ENCODE measurements at places on chromosomes 6 and 20.
A peak's percentile ranks its signal among the peaks of the same experiment; 100 is the strongest.

GRCh38 chr6:14626556-14626955 is 509.0 kb downstream of the CD83 start:
- DNase-seq: no peak

- DNase-seq: peak; percentile 92
Observed at GRCh38 chr20:53939572-53940359, 130.6 kb downstream of the BCAS1 start.

DNA sequence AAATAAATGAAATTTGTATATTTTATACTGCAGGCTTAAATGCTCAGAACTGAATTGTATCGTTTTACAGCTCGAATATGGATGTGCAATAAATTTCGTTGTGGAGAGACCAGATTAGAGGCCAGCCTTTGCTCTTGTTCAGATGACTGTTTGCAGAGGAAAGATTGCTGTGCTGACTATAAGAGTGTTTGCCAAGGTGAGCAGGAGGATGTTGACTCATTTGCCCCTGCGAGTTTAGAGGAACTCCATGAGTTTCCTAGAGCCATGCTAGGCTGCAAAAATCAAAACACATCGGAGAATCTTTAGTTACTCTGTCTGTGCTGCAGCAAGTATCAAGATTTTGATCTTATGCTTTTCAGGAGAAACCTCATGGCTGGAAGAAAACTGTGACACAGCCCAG is 15.4 kb downstream of the ENPP3 start:
- DNase-seq: no peak

GRCh38 chr6:34729631-34730470 is 27.5 kb upstream of the SNRPC start:
- DNase-seq: no peak

DNA sequence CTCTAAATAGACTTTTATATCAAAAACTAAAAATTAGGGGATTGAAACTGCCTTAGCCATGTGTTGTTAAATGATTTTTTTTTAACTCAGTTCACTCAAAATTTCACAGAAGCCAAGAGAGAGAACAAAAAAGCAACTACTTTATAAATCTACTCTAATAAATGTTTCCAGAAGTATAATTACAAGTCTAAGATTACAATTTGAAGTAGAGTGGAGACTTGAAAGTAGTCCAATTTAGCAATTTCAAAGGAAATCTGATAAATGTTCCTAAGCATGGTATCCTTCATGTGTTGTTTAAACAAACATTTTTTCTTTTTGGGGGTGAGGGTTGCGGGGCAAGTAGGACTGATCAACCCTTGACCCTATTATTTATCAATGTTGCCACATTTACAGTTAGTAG is 72.6 kb downstream of the PHIP start:
- peak; percentile 9 for DNase-seq

GRCh38 chr6:25027221-25027916 is 91.6 kb upstream of the RIPOR2 start:
- DNase-seq: no peak

DNA sequence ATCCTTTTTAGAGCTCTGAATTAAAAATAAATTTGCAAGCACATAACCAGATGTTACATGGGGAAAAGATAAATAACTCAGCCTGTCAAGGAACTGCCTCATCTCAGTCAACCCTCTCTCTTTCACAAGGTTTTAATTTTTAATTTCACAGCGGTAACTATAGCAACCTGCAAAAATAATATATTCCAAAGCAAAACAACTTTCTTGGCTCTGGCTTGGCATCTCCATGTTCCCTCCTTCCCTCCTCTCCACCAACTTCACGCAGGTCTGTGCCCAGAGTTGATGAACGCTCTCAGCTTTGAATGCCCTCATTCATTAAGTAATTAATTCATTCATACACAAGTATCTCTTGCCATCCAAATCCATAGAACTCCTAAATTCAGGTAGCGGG is 32.5 kb upstream of the SIRPA start:
- no peak for DNase-seq
